Liver (tissue), 10 donors: ENCODE measurements at places on chromosomes 7 and 10.

- no peak for DNase-seq
These were observed 124.8 kb downstream of the PPP1R17 start for GRCh38 chr7:31811650-31812461.

DNA sequence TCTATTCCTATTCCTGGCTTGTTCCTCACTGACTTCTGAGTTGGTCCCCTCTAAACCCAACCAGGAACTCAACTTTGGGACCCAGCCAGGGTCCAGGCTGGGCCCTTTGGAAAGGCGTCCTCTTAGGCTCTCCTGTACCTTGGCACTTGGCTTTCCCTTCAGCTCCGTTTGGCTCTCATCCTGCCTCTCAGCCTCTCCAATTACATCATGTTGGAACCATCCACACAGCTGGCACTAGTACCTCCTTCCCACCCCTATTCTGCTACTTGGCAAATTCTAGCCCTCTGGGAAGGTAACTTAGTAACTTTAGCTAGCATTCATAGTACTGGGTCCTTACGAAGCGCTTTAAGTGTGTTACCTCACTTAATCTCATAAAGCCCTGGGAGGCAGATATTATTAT lies 205.3 kb upstream of the HABP2 start:
- no peak for DNase-seq

- no peak for DNase-seq
These were observed 909.2 kb upstream of the AUTS2 start for GRCh38 chr7:68689087-68689433.

DNA sequence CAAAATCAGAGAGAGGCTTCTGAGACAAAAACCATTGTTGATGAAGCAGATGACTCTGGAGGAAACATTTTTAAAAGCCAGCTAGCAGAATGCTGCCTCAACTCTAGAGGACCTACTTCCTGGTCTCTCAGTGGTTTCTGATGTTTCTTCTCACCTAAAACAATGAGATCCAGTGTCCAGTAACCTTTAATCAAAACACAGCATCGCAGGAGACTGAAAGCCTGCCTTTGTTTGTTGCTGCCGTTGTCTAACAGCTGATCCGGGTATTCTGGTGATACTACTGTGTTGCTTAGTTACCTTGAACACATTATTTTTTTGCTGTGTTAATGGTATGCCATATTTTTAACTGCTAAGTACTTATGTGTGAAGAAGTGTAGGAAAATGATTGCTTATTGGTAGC lies 70.9 kb downstream of the WIPF3 start:
- DNase-seq, result no peak

GRCh38 chr7:71255537-71256178 lies 123.7 kb downstream of the GALNT17 start:
- no peak for DNase-seq

DNA sequence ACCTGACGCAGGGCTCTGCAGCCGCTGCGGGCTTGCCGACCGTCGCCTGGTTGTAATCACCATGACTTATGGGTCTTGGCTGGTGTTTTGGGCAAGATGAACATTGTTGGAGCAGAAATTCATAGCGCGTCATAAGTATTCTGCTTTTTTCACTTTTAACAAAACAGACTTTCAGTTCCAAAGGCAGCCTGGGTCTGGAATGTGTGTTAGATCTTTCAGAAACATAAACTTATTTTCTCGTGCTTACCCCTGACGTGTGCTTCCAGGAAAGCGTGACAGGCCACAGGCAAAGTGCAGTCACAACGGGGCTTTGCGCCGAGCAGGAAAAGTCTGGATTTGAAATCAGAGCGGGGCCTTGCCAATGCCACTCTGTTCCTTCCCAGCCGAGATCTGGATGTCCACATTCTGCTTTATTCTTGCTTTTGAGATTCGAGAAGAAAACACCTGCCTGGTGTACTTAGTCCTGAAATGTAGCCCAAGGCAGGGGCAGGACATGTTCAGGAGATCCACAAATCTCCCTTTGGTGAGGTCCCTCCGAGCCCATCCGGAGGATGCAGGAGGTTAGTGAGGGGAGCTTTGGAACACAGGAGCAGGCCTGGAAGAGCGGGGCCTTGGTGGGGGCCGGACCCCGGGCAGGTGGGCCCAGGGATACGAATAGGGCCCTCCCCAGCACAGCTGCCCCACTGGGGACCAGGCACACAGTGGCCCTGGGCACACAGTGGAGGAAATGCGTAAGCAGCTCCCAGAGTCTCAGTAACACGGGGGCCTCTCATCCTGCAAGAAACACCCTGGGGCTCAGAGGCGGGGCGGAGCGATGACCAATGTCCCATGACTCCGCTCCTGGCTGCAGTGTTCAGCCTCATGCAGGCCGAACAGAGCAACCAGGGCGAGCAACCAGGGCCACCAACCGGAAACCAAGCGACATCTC lies 49.5 kb upstream of the EBF3 start:
- DNase-seq, result no peak

GRCh38 chr7:155580367-155580766 lies 34.0 kb upstream of the CNPY1 start:
- DNase-seq, result no peak

DNA sequence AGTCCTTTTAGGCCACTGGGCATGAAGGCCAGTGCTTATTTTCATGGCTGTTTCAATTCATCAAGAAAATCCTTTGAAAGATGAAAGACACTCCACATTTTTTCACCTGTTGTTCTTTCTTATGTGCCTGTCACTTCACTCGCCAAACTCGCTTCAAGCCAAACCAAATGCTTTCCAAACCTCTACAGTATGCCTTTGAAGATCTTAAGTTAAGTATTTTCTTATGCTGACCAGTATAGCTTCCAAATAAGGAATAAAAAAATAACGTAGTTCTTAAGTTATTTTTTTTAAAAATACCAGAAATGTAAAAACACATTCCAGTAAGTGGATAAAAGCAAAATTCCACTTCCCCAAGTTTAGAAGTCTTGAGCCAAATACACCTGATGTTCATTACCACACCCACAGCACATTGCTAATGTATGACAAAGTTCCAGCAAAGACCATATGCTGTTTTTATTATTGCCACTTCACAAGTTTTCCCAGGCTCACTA lies 186.1 kb downstream of the MTERF1 start:
- DNase-seq, result no peak

DNA sequence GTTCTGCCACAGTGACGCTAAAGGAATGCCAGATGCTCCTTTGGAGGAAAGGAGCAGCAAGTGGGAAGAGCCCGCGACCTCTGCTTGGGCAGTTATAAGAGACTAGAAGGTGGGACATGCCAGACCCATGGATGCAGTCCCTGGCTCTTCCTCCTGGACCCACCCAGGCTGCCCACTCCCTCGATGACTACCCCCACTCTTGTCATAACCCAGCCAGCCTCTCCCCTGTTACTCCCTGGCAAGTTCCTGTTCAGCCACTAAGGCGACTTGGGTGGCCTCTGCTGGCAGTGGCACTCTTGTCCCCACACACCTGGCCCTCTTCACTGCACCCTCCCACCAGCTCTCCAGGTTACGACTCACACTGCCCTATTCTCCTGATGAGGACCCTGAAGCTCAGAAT lies 33.5 kb downstream of the COL13A1 start:
- no peak for DNase-seq

- DNase-seq, result no peak
These were observed 2.7 kb downstream of the ZNF503 start for GRCh38 chr10:75398692-75399460.

- no peak for DNase-seq
These were observed 295.0 kb downstream of the TCERG1L start for GRCh38 chr10:131016556-131016955.

DNA sequence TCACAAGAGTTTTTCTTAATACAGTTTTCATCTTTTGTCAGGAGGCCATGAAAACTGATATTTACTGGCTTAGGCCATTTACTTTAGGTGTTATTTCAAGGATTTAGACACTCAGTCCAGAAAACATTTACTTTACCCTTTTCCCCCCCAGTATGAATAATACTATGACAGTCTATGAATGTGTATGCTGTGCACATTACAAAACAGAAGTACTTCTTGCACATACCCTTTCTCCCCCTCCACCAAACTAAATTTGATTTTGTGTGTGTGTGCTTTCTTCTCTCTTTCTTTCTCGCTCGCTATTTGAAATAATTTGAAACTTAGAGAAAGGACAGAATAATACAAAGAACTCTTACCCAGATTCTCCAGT lies 41.3 kb downstream of the RBM33 start:
- DNase-seq, result no peak

- DNase-seq, result no peak
These were observed 48.6 kb downstream of the ARHGAP19 start for GRCh38 chr10:97243836-97244235.

- no peak for DNase-seq
These were observed 92.4 kb upstream of the BTBD16 start for GRCh38 chr10:122178655-122179054.

DNA sequence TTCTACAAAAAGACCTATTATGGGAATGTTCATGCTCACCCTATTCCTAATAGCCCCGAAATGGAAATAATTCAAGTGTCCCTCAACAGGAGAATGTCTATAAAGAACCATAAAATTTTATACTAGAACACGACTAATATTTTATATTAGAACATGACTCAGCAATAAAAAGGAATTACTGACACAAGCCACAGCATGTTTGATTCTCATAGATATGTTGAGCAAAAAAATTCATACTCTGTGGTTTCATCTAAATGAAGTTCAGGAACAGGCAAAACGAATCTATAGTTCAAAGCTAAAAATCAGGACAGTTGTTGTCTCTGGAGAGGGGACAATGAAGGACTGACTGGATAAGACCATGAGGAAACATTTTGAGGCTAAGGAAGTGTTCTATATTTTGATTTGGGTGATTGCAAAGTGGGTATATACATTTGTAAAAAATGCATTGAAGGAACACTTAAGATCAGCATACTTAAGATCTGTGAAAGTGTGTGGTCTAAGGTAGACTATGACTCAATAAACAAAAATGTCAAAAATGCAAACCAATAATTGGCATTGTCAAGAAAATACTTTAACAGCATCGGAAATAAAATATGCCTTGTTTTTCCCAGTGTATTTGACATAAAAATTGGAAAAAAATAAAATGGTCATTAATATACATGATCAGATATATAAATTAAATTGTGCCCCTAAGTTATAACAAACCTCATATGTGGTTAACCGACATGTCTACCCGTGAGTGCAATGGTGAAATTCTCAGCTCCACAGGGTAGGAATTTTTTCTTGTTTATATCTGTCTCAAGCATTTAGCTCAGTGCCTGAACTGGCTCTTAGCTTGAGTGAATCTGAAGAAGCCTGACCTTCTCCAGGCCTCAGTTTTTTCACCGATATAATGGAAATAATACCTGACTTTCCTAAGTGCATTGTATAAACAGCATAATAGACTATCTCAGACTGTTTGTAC lies 124.9 kb upstream of the CTTNBP2 start:
- no peak for DNase-seq

DNA sequence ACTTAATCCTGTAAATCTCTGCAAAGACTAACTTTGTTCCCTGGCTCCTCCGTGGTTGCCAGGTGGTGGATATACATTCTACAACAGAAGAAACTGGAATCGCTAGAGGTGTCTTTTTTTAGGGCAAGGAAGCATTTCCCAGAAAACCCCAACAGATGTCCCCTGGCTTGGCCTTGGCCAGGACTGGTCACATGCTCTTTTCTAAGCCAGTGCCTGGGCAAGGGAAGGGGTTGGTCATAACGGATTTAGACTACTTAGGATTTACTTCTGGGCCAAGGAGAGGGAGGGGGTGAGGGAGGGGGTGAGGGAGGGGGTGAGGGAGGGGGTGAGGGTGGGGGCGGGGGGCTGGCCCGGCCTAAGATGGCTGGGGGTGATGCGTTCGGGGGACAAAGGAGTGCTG lies 105.7 kb downstream of the SNX10 start:
- DNase-seq, result no peak

GRCh38 chr10:33416209-33416608 lies 81.7 kb upstream of the NRP1 start:
- DNase-seq, result no peak

GRCh38 chr10:22365233-22365632 lies 19.9 kb downstream of the SPAG6 start:
- no peak for DNase-seq

- no peak for DNase-seq
These were observed 747.4 kb downstream of the SUGCT start for GRCh38 chr7:40882071-40882658.

DNA sequence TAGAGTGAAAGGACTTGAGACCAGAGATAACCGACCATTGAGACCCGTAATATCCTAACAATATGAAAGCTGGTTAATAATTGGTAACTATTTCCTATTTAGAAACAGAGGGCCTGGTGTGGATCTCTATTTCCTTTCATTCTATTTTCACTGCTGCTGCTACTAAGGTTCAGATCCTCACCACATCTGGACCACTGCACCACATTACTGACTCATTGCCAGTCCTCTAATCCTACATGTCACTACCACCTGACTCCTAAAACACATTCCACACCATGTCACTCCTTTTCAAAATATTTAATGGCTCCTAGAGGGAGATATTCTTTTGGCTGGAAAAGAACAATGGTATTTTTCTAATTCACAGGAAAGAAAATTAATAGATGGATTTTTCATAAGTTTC lies 6.4 kb downstream of the USP54 start:
- no peak for DNase-seq

- DNase-seq, result no peak
These were observed 15.2 kb upstream of the UBE2D1 start for GRCh38 chr10:58319599-58319998.

DNA sequence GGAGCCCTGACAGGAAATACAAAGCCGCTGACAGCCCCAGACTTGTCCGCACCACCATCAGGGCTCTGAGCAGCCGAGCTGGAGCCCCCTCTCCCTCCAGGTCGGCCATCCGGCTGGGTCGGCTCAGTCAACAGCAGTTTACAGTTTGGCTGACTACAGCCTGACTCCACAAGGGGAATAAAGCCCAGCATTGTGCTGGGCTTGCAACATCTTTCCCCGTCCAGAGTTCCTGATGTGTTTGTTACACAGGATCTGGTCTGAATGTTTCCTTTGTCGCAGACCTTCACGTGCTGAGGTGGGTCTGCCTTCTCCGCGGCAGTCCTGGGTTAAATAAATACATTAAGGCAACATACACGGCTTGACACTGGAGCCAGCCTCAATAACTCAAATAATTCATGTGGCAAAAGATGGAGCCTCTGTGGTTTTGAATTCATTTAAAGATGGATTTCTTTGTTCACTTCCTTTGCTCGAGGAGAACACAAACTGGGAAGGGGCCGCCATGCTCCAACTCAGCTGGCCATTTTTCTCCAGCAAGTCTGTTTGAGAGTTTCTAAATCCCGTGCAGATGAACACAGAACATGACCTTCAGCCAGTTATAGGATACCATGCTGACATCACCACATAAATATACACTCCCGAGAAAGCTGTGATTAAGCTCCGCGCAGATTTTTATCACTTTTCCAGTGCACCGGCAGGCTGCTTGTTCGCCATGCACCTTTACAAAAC lies 192.1 kb downstream of the WDR11 start:
- DNase-seq, result no peak

GRCh38 chr7:73517241-73517995 lies 4.7 kb downstream of the BAZ1B start:
- DNase-seq, result no peak

DNA sequence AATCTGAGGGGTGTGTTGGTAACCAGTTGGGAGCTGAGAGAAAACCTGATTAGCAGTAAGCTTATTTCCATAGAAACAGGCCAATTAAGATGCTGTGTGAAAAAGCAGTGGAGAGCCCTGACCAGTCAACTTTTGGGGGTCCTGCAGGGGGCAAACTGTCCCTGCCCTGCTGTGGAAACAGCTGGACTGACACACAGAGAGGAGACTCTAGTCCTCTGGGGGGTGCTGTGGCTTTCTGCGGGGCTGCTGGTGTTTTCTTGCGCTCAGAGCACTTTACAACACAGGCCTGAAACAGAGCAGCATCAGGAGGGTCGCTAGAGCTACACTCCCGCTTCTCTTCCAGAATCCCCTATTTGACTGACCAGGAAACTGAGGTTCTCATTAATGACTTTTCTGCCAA lies 546.9 kb upstream of the GALNT17 start:
- no peak for DNase-seq

- DNase-seq, result no peak
These were observed 116.9 kb upstream of the PLXDC2 start for GRCh38 chr10:19699299-19699698.
